ENCODE measurements at places on chromosomes 12 and 14. TPM values are rescaled to one million over a fixed set of nuclear protein-coding genes. Genes with fewer than 3 reads are reported as not detected.

The RNASE4 gene
- 0.73 TPM for total RNA-seq

The WIF1 gene
- total RNA-seq = not detected

The VRTN gene
- not detected for total RNA-seq

DNA sequence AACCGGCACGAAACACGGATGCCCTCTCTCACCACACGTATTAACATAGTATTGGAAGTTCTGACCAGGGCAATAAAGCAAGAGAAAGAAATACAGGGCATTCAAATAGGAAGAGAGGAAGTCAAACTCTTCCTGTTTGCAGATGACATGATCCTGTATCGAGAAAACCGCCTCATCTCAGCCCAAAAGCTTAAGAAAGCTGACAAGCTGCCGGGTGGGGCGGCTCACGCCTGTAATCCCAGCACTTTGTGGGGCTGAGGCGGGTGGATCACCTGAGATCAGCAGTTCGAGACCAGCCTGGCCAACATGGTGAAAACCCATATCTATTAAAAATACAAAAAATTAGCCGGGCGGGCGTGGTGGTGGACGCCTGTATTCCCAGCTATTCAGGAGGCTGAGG lies 17.7 kb downstream of the OR6S1 start:
- H3K27me3 ChIP-seq = peaks cover 46% of the 10 kb centered on the region
- H3K36me3 ChIP-seq = peaks cover 3% of the 10 kb centered on the region
- H3K4me3 ChIP-seq = peak overlapping the region; percentile 11
- H3K27ac ChIP-seq = no peak overlapping the region
- peaks cover 57% of the 10 kb centered on the region for H3K4me1 ChIP-seq

Measured in activated T-helper 2 cell treated with anti-CD3 and anti-CD28 coated beads, Interferon-gamma antibody, Interleukin-2, Interleukin-4, amounts not matched to agents 10 μg/mL and 5 μg/mL and 100 μg/mL, durations not matched to agents 14 hours and 24 hours and 36 hours (primary cell).